ENCODE measurements at places on chromosomes 7 and 10.

DNA sequence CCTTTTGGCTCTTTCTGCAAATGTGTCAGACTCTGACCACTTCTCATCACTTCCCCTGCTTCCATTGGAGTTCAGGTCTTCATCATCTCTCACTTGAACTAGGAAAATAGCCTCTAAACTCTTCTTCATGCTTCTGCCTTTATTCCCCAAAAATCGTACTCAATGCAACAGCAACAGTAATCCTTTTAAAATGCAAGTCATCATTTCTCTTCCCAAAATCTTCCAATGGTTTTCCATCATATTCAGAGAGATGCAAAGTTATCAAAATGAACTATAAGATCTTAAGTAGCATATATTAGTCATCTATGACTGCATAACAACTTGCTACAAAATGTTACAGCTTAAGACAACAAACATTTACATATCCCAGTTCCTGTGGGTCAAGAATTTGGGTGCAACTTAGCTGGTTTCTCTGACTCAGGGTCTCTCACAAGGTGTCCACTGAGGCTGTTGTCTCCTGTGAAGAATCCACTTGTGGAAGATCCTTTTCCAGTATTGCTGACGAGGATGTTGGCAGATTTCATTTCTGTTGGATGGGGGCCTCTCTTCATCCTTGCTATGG, 31.0 kb upstream of the ETV1 start:
- no peak for DNase-seq

DNA sequence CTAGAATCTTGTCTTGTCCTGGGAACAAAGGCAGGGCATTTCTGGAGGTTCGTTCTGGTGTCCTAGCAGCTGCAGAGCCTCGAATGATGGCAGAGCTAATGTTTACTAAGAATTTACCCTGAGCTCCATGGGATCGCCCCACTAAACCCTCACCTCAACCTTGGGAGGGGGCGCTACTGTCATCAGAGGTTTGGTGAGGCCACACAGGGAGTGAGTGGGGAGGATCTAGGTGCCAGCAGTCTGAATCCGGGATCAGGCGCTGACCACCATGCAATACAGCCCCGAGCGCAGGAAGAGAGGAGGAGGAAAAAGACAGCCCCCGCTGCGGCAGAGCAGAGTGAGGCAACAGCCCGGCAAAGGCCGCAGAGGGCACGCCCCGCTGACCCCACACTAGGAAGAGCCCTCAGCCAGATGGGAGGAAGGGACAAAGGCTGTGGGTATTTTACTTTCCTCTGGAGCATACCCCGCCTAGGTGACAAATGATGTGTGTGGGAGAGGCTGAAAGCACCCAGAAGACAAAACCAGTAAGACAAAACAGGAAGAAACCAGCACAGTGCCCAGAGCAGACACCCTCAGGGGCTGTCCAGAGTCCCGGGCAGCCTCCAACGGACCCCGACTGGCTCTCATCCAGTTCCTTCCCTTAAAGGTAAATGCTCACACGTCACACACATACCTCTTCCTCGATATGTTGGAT, 103.5 kb downstream of the FAM53B start:
- no peak for DNase-seq

DNA sequence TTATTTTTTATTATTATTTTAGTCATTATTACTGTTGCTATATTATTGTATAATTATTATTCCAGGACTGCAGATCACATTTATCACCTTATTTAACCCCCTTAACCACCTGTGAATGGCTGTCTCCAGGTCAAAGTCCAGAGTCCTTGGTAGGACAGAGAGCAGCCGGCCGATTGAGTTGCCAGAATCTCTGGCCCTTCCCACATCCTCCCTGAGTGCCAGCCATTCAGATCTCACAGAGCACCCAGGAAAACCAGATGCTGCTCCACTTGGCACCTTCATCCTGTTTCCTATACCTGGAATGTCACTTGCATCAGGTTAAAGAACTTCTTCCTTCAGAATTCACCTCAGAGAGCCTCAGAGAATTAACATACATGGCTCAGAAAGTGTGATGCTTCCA, 101.1 kb downstream of the ELAPOR2 start:
- DNase-seq = no peak

DNA sequence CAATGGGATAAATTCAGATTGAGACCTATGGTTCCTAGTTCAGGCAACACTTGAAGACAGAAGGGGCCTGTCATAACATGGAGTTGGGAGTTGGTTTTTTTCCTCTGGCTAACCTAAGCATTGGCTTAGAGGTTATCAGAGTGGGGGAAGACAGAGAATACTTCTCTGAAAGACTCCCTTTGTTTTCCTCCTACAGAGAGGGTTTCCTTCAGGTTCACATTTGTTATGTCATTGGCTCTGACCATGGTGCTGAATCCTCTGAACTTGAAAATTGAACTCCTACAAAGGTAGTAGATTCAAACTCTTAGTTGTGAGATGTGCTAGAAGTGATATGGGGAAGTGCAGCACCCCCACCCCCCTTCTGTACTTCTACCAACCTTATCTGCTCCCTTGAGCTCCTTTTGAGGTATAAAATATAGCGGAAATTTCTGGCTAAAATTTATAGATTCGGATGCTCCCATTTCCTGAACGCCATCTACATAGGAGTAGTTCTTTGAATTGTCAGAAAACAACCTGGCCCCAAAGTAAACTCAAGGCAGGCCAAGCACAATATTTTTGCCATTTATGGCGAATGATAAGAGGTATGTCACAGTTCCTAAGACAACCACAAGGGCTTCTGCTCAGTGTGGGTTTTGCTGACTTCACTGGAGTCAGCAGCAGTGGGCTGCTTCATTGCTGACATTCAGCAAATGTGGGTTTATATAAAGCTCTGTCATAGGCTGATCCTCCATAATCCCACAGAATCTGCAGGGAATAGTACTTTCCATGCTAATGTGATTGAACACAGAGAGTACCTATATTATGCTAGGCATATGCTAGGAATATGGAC, 131.6 kb upstream of the KLF14 start:
- no peak for DNase-seq

GRCh38 chr10:126585249-126586017, 85.1 kb downstream of the C10orf90 start:
- DNase-seq = no peak

DNA sequence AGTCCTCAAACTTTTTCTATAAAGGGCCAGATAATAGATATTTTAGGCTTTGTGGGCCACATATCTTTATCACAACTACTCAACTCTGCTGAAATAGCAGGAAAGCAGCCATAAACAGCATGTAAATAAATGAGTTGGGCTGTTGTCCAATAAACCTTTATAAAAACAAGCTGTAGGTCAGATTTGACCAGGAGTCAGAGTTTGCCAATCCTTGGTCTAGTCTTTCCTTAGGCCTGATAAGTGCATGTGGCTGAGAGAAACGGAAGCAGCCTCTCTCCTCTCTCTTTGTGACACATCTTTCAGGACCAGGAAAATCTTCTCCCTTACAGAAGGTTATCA, 724.5 kb downstream of the GRID1 start:
- DNase-seq = no peak

DNA sequence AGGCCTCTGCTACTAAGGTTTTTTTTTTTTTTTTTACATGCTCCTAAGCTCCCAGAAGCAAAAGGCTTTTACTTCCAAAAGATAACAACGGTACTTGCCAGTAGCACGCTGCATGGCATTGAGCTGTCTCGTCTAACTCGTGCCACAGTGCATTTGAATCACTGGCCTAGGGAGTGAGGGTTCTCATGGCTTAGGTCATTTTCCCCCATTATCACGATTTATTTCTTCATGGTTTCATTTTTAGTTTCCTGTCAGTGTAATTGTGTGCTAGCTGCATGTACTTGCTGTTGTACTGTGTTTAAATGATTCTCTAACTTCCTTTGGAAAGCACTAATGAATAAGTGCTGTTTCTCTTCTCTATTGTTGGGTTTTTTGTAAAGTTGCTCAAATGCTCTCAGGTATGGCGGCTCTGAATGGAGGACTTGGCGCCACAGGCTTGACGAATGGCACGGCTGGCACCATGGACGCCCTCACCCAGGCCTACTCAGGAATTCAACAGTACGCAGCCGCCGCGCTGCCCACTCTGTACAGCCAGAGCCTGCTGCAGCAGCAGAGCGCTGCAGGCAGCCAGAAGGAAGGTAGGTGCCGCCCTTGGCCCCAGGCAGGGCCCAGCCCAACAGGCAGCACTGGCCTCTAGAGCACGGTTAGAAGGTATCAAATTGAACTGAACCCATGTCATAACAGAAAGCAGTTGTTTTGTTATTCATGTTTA, 290.5 kb downstream of the USP6NL start:
- no peak for DNase-seq

DNA sequence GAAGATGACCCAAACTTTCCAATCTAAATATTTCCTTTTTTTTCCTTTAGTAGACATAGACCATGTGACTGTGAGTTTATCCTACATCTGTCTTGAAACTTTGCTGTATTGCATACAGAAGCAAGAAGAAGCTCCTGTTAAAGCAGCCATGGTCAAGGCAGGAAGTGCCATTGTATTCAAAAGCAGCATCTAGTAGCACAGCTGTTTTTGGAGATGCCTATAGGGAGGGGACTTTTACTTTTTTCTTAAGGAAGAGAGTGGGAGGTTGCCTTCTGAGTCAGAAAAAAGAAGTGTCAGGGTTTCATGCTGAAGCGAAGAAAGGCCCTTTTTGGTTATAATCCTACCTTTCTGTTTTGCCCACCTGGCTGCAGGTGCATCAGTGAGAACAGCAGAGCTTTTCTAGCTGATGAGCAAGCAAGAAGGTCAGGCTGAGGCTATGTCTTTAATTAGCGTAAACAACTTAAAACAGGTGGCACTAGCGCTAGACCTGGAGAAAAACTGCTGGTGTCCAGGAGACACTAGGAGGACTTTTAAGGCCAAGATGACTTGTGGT, 234.1 kb upstream of the AGK start:
- no peak for DNase-seq

DNA sequence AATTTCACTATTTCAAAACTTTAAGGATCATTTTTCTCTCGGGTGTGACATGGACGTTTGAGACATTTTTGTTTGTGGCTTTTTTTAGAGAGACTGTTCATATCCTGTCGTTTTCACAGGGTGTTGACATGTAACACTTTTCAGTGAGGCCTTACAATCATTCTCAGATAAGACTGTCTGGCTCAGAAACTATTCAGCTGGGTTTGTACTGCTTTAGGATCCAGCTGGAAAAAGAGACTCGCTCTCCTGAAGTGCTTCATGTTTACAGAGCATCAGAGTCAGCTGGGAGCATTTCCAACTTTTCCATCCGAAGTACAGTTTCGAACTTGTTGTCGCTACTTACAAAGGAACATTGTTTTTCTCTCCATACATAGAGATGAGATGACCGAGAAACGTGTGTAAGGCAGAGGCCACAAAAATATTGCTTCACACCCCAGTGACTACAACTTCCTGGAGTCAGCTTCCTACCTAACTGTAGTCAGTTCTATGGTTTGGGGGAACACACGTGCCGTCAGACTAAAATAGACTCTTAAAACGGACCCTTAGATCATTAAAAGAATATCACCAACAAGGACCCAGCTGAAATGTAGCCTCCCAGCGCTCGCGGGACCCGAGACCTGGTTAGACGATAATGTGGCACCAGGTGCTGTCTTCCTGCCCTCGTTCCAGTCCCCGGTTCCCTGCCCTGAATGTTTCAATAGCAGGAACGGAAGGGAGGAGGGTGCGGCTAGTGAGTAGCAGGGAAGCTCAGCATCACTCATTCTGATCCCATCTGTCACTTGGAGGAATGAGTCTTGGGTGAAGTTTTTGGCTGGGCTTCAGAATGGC, 78.0 kb downstream of the MKI67 start:
- DNase-seq = no peak

All from stimulated activated CD8-positive, alpha-beta memory T cell treated with anti-CD3 and anti-CD28 coated beads, Interleukin-15, amount 100 ng/mL, for 24 hours (primary cell).